ENCODE measurements at places on chromosomes 7 and 10.

- DNase-seq = no peak
These were observed 71.3 kb downstream of the VWA2 start for GRCh38 chr10:114310346-114310745.

GRCh38 chr7:129950933-129951225 is 1.9 kb downstream of the UBE2H start:
- no peak for DNase-seq

GRCh38 chr10:89543841-89544240 is 8.4 kb upstream of the SLC16A12 start:
- no peak for DNase-seq

DNA sequence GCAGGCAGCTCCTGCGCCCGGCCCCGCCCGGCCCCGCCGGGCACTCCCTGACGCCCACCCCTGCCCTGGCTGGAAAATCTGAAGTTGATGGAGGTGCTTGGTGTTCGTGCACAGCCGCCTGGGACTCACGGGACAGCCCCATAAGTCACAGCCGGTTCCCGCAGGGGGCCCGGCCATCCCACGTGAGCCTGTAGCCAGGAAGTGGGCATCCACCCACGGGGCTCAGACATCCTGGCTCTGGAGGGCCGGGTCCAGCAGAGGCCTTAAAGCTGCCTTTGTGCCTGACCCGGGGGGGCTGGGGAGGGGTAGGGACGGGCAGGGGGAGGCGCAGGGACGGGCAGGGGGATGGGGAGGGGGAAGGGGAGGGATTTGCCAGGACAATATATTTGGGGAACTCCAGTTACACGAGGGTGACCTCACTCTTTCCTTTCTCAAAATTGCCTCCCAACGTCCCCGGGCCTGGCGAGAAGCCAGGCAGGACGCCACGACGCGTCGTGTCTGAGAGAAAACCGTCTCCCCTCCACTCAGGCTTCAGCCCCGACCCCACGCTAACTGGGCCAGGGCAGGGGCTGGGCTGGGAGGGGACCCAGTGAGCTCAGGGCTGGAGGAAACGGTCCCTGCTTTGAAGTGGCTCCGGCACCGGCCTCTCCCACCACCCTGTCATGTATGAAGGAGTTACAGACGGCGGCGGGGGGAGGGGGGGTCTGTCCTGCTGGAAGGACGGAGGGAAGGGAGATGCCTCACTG is 82.1 kb upstream of the PDGFA start:
- DNase-seq = no peak

DNA sequence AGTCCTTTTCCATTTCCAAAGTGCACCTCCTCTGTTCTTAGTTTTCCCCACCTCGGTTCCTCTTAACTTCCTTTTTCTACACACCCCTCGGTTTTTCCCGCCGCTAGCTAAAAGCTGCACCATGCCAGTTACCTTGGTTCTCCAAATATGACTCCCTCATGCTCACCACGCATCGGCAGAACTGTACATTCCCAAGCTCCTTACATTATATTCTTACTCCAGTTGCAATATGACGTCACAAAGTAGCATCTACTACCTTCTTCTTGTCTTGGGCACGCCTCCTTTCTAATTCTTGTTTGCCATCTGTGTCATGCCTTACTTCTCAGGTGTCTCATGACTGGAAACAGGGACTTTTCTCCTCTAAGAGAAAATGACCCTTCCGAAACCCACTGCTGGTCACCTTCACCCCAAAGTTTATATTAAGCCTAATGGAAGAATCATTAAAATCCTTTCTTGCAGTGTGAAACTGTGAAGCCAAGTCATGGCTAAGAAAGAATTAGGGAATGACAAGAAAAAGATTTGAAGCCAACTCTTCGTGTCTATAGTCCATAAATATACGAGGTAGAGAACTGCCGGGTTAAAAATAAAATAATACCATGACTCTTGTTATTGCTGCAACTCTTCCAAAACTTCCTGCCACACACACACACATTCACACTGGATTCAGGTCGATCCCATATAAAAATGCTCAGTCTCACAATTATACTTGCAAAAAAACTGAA is 1.7 kb downstream of the ESYT2 start:
- no peak for DNase-seq

GRCh38 chr10:118607768-118608354 is 12.4 kb upstream of the PRLHR start:
- DNase-seq = no peak

GRCh38 chr7:26103596-26103995 is 48.4 kb upstream of the NFE2L3 start:
- DNase-seq = no peak

- no peak for DNase-seq
These were observed 68.3 kb upstream of the DNAJB6 start for GRCh38 chr7:157268540-157268939.

DNA sequence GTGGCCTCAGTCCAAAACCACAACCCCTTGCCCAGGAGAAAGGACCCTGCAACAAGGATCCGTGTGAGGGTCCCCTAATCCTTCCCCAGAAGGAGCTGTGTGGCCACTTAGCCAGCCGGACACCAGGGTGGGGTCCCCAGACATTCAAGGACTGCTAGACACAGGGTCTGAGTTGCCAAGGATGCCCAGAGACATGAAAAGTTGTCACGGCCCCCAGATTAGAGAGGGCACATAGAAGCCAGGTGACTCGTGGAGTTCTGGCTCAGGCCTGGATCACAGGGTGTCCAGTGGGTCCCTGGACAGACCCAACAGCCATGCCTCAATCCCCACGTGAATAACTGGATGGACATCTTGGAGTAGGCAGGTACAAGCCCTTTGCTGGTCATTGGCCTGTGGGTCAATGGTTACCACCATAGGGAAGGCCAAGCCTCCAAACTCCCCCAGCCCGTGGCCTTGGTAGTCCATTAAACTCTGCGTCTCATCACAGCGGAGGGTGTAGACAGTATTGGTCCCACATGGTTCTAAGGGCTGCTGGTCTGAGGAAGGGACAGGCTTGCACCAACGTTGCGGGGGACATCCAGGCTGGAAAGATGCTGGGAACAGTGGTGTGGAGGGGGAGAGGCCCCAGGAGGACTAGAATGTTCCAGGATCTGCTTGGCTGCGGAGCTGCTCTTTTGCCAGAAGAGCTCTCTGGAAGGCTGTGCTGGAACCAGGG is 205.9 kb upstream of the PPP2R2D start:
- DNase-seq = no peak

DNA sequence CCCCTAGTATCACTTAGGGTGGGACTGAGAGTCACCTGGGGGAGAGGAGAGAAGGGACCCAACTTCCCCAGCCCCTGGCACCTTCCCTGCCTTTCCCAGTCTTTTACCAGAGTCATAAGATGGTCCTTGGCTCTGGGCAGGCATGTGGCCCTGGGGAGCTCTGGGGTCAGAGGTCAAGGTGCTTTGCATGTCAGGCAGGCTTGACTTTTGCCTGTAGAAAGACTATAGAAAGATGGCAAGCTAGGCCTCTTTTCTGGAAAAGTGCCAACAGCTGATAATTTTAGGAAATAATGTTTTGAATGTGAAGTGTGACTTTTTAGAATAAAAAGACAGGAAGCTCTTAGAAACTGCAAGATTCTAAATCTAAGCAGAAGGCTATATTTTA is 67.5 kb downstream of the MKI67 start:
- no peak for DNase-seq

DNA sequence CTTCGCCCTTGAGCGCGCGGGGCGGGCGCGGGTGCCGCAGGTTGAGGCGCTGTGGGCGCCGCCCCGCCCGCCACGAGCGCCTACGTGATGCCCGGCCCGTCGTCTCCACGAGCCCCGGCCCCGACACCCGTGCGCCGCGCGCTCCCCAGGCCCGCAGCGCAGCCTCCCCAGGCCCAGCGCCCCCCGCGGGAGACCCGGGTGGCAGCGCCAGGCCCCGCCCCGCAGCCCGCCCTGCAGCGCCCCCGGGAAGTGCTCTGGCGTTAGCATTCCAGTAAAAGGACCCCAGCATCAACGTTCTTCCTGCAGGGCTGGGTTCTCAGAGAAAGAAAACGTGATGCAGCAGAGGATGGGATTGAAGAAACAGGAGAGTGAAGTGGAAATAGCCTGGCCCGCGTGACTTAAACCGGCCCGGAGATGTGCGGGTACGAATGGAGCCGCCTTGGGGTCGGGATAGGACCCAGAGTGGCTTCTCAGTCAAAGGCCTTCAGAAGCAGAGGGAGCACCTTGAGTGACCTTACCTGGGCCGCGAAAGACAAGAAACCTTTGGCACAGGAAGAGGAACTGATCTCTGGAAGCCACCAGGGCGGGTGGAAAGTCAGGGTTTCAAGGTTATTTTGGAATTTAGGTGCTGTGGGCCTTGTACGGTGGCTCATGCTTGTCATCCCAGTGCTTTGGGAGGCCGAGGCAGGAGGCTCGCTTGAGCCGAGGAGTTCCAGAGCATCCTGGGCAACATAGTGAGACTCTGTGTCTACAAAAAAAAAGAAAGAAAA is 1.8 kb downstream of the PFKP start:
- DNase-seq = no peak

DNA sequence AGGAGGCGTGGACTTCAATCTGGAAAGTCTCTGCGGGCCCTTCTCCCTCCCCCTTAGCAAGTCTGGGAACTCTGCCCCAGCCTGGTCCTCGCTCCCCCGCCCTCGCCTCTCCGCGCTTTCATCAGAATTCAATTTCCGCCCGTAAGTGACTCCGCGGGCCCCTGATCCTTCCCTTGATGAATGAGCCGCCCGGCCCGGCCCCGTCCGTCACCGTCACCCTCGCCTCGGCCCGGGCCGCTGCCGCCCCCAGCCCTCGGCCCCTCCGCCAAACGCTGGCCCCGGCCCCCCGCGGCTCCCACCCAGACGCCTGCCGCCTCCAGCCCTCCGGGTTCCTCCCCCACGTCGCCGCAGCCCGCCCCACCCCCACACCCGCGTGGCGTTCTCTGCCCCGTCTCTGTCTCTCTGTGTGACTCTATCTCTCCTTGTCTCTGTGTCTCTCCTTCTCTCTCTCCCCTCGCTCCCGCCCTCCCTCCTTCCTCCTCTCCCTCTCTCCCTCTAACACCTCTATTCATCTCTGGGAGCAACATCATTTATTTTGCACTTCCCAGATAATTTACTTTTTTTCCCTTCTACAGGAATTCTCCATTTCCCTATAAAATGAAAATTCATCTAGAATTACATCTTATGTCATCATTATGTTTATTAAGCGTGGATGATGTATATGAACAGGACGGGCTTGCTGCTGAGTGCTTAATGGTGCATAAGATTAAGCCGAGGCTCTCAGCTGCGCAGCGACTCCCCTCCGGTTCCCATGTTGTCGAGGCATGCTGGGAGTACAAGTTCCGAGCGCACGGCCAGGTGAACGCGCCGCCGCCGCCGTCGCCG is 91.2 kb upstream of the PAX2 start:
- DNase-seq = no peak
